ENCODE measurements at places on chromosomes 5 and 9.

- DNase-seq, result no peak
Measured at GRCh38 chr5:178331491-178331996, 98.9 kb upstream of the PHYKPL start.

GRCh38 chr9:6961845-6962522, 204.2 kb downstream of the KDM4C start:
- DNase-seq, result no peak

DNA sequence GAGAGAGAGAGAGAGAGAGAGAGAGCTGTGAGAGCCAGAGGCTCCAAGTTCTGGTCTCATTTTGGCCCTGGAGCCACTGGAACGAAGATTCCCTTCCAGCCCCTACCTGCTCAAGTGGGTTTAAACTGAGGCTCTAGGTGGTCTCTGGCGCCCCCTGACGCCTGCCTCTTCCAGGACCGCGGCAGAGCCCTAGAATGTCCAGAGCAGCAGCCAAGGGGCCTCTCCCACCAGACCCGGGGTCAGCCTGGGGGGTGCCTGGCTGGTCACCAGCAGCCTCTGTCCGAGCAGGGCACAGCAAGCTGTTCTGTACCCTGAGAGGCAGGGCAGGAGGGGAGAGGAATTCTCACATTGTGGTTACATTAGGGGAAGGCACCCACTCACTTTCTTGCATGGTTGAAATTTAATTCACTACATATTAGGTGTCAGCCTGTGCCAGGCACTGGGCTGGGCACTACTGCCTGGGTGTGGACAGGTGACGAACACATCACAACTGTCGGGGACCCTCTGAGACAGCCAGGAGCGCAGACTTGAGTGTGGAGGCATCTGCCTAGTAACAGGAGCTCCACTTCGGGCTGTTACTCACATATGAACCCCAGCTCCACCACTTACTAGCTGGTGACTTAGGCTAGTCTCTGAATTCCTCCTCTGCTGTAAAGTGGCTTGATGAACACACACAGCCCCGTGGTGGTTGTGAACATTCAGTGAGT, 44.5 kb downstream of the AMBP start:
- DNase-seq, result no peak

DNA sequence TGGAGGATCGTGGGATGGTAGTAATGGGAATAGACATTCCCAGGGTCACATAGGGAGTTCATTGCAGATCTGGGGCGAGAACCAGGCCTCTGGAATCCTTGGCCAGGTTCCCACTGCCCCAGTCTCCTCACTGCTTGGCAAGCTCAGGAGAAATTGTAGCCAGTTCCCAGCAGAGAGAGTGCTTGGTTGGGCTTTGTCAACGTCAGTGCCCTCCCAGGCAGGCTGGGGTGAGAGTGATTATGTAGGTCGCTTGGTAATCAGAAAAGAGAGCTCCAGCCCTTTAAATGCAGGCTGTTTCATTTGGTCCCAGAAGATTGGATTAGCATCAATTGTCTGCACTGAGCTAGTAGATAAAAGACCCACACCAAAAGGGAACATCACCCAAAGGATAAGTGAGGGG, 51.8 kb upstream of the GALNT10 start:
- no peak for DNase-seq

DNA sequence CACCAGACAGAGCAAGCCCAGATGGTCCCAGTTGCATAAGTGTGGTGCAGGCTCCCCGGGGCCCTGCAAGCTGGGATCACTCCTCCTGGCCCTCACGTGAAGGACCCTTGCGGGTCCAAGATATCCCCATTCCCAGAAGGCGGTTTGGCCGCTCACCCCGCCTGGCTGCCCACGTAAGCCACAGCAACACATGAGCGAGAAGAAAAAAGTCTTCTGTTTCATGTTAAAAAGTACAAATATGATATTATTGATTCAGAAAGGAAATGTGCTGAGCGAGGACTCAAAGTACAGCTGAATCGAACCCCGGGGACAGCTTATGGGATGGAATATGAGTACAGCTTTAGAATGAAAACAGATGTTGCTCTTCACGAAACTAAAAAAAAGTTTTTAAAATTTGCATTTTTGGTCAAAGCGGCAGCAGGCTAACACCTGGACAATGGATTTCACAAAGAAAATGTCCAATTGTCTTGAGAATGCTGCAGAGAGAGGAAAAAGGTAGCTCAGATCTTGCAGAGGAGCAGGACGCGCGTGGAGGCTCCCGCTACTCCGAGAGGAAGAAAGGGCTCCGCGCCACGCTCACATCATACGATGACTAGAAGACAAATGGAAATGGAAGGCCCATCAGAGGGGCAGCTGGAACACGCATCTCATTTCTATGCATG, 427.6 kb downstream of the IRX1 start:
- DNase-seq, result no peak

- no peak for DNase-seq
Measured at GRCh38 chr9:24011881-24012280, 185.8 kb upstream of the ELAVL2 start.
